ENCODE measurements at places on chromosomes 6 and 20.

DNA sequence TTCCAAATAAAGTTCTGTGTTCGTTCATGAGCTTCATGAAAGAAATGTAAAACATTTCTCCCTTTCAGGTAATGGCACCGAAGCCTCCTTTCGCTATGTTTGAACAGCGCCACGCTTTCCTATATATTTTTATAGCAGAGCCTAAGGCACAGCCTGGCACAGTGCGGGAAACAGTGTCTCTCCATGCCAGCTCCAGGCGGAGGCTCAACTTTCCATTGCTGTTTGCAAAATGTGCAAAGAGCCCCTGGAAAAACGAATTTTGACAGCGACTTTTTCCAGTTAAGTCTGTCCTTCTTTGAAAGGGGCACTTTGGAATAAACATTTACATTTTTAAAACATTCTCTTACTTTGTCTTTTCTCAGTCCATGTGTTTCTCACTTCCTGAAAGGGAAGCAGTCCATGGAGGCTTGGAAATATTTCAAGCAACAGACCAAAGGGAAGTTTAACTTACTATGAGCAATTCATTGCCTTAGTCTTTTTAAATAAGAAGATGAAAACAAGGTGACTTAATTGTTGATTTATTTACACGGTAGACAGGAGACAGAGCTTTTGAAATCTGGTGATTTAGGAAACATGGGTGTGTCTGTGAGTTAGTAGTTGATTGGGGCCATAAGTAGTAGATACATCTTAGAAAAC lies 769 bp downstream of the CCN6 start:
- no peak for DNase-seq

DNA sequence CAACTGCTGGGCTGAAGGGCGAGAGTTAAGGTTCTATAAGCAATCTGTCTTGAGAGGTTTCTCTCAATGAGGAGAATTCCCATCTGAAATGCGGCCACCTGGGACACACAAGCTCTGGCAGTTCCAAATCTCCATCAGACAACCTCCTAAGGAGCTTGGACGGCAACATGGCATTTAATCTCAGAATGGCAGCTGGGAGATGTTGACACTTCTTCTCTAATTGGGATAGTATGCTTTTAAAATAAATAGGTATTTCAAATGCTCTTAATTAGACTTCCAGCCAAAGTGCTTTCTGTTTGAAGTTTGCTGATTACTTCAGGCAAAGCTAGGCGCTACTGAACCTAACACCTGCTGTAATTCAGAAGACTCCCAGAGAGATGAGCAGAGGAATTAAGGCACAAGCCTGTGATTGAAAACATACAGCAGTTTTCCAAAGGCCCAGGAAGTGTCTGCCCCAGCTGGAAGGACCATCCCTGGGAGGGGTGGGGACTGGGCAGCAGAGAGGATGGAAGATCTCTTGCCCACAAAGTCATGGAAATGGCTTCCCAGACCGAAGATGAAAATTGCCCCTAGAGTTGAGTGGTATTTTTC lies 59.1 kb upstream of the KCNK16 start:
- DNase-seq: no peak

DNA sequence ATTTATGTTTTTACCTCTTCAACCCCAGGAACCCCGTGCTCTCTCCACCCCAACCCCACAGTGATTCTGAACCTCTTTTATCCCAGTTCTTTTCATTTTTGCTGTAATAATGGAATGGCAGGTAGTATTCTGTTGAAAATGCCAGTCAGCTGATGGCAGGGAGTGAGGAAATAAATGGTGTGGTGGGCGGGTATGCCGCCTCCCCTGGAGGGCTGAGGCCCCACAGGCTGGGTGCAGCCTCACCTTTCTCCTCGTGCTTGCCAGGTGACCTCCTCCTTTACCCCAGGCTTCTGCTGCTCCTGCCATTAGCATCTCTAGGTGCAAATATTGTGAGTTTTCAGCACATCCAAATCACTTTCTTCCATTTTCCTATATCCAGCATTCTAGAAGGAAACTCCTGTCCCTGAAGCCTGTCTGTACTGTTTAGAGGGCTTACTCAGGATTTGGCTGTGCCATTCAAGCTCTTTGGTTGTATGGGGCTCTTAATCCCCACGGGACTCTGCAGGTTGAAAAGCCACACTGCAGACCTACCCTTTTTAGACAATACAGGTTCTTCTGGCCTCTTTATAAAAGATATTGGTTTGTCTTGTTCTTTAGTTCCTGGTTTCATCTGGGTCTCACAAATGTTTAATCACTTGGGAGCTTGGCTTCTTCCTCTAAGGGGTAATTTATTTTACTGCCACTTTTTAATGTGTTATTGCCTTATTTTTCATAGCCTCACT lies 201.8 kb downstream of the JARID2 start:
- DNase-seq: no peak

GRCh38 chr6:87722540-87723169 lies 20.6 kb upstream of the AKIRIN2 start:
- no peak for DNase-seq

DNA sequence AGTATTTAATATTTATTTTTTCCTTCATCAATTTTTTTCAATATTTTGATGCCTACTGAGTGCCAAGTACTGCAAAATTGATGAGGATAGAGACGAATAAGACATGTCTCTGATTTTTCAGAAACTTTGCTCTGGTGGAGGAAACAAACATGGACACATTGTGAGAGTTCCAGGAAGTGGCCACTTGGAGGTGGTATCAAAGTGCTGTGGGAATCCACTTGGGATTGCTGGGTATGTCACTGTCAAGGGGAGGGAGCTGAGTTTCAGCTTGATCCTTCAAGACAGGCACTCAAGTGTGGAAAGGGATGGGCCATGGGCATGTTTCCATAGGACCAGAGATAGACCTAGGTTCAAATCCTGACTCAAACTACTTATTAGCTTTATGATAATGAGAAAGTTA lies 24.5 kb upstream of the ABCC10 start:
- no peak for DNase-seq

Measured in globus pallidus (tissue), 1 donor.